ENCODE measurements at places on chromosomes 2 and 18. TPM values are rescaled to one million over a fixed set of nuclear protein-coding genes. Genes with fewer than 3 reads are reported as not detected.

Gene COL3A1
- polyA plus RNA-seq = 1,070 TPM

Gene SCYGR4
- polyA plus RNA-seq = not detected

GRCh38 chr18:50630895-50631294 is 71.0 kb downstream of the MAPK4 start:
- no peak for DNase-seq

Gene RGPD3
- 0.15 TPM for polyA plus RNA-seq

Gene KANSL1L
- polyA plus RNA-seq = 50.7 TPM

DNA sequence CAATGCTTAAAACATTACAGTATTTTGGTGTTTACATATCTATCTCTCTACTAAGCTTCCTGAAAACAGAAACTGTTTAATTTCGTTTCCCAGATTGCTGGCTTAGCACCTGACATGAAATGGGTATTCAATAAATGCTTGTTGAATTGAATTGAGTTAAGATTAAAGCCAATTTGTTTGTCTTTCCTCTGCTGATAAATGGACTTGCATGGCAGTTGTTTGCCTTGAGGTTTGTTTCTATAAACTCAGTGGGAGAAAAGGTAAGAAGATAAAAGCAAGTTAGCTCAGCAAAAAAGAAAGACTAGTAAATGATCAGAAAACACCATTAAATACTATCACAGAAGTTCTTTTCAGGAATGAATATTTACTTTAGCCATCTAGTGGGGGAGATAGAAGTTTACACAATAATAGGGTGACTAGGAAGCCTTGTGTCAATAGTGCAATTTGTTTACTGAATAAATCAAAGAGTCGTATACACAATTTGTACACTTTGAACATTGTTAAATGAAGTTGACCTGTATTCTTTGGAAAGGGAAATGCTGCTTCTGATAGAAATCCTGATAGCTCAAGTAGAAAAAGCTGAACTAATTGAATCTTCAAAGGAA is 754.5 kb upstream of the FAM98A start:
- no peak for DNase-seq

DNA sequence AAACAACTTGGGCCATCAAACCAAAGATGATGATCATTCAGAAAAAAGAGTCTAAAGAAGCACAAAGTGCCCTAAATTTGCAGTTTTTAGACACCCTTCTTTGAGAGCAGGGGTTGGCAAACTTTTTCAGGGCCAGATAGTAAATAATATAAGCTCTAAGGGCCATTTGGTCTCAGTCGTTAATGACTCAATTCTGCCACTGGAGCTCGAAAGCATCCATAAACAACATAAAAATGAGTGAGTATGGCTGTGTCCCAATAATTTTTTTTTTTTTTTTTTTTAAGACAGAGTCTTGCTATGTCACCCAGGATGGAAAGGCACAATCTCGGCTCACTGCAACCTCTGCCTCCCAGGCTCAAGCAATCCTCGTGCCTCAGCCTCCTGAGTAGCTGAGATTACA is 152.3 kb downstream of the DTNB start:
- no peak for DNase-seq

- DNase-seq = no peak
These were observed 38.5 kb upstream of the ATP8B1 start for GRCh38 chr18:57841568-57841967.

Gene EPB41L3
- 43.6 TPM for polyA plus RNA-seq

- DNase-seq = no peak
These were observed 102.8 kb upstream of the STPG4 start for GRCh38 chr2:47257946-47258348.

DNA sequence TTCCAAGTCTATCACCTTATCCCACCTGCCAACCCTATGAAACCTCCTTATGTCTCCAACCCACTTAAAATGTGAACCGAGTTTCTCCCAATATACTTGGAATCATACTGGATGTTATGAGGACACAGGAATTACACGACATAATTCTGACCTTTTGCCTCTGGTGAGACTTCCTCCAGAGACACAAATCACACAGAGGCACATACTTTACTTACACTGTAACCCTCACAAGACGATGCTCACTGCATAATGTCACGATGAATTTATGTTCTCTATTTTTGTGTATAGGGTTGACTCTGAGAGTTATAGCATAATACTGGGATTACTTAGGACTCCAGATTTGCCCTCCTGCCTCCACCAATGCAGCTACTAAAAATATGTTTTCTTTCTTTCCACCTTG is 28.0 kb upstream of the SETBP1 start:
- no peak for DNase-seq

GRCh38 chr2:149690825-149691224 is 103.2 kb upstream of the MMADHC start:
- no peak for DNase-seq

GRCh38 chr2:27723372-27724144 is 48.0 kb upstream of the MRPL33 start:
- no peak for DNase-seq

GRCh38 chr18:40752316-40752715 is 1202.7 kb upstream of the PIK3C3 start:
- DNase-seq = no peak

DNA sequence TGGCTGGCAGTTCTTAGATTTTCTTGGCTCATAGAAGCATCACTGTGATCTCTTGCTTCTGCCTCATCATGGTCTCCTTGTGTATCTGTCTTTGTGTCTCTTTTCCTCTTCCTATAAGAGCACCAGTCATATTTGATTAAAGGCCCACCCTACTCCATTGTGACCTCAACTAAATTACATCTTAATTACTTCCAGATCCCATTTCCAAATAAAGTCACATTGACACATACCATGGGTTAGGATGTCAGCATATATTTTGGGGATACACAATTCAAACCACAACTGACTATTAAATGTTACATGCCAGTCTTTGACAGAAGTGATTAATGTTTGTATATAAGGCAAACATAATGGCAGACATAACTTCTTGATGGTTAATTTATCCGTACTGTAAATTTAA is 27.3 kb upstream of the TMX3 start:
- no peak for DNase-seq

DNA sequence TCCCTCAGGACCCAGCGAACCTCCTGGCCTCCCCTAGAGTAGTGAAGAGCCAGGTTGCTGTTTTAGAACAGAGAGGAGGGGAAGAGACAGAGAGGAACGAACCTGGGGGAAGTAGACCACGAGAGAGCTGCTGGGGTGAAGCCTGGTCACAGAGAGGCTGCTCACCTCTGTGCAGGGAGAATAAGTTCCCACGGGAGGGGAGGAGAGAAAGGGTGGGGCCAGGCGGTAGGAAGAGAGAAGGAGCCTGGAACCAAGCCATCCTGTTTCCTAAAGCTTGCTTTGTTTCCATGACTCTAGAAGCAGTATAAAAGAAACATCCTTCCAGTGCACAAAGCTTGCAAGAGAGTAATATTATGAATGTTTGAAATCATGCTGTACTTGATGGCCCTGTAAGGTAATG is 147.9 kb downstream of the MYT1L start:
- DNase-seq = no peak

- no peak for DNase-seq
These were observed 4.7 kb downstream of the NBAS start for GRCh38 chr2:15556311-15556930.

Gene ALPG
- not detected for polyA plus RNA-seq

Gene DES
- 31.3 TPM for polyA plus RNA-seq

Gene CIB4
- polyA plus RNA-seq = 1.7 TPM

GRCh38 chr2:109410039-109410815 is 203.5 kb downstream of the SEPTIN10 start:
- no peak for DNase-seq

DNA sequence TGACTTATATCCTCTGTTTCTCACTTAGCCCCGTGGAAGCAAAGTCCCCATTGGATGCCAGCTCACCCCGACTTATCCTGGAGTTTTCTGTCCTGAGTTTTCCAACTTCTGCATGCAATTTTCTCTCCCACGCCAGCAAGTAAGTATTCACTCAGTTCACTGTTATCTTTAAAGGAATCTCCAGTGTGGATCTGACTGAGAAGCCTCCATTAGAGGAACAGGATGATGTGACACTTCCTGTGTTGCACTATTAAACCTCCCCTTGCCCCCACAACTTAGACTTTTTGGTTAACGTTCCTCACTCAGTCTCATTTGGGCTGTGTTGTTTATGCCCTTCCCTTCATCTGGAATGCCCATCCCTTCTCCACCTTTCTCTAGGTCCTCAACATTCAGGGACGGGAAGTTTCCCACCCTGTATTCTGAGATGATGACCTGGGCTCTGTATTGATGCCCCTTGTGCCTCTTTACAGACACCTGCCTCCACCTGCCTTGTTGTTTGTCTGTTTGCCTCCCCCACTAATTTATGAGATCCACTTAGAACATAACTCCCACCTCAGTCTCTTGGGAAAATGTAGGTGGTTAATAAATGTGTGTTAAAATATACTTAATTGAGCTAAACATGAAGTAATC is 536.1 kb upstream of the RAB6C start:
- no peak for DNase-seq

DNA sequence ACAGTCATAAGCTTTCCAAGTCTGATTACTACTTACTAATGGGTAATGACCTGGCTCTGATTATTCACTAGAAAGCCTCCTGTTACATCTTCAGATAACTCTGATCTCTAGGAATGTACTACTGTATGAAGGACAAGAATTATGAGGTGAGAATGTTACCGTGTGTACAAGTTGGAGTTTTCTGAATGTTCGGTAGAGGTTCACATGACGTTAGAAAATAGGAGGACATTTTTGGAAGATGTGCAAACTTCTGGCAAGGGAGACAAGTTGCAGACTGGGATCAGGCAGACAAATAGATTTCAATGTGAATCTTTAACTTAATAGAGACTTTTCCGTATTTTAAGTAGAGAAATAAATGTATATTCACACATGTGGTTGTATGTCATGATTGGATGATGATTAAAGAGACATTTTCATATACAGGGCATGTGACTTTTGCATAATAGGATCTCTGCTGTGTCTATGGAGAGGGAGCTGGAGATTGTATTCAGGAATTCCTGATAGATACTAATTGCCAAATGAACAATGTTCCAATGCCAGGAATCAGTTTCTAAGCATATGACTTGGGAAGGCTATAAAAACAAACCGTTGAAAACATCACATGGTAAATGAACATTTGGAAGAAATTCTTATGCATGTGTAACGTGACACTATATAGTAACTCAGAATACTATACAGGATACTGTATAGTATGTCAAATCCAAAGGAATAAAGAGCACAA is 1695.8 kb upstream of the PIK3C3 start:
- DNase-seq = no peak

GRCh38 chr18:58838165-58838860 is 26.4 kb upstream of the ZNF532 start:
- DNase-seq = no peak

Gene AMER3
- polyA plus RNA-seq = not detected

Gene FBXO15
- 4.4 TPM for polyA plus RNA-seq

- no peak for DNase-seq
These were observed 88.7 kb downstream of the ADD2 start for GRCh38 chr2:70679259-70679658.

GRCh38 chr2:111194835-111195621 is 74.3 kb downstream of the BCL2L11 start:
- DNase-seq = no peak

Gene SLC4A5
- polyA plus RNA-seq = 8.1 TPM

GRCh38 chr2:51297488-51297887 is 265.6 kb upstream of the NRXN1 start:
- DNase-seq = no peak

Measured in left lung (tissue), 14 donors.